Type B pancreatic cell (in vitro differentiated cells): ENCODE measurements at places on chromosomes 11 and 22. TPM values are rescaled to one million over a fixed set of nuclear protein-coding genes. Genes with fewer than 3 reads are reported as not detected.

The CARNS1 gene
- total RNA-seq: 0.31 and 1.5 TPM in 2 replicates

The TRIM48 gene
- total RNA-seq: not detected in 2 replicates

The TUB gene
- total RNA-seq: 11.5 and 28.8 TPM in 2 replicates

The FAM180B gene
- total RNA-seq: 0.43 TPM in 1 of 2 replicates, not detected in the other

The SMIM35 gene
- 0.17 TPM in 1 of 2 replicates, not detected in the other for total RNA-seq

The CALCA gene
- 0.86 and 1.2 TPM in 2 replicates for total RNA-seq

The SCGB1C1 gene
- total RNA-seq: not detected in 2 replicates

The FGF19 gene
- total RNA-seq: 1.7 and 3.5 TPM in 2 replicates

The C22orf15 gene
- 1.7 TPM in 1 of 2 replicates, not detected in the other for total RNA-seq

The TYR gene
- total RNA-seq: 6.2 TPM in 1 of 2 replicates, not detected in the other

The IL10RA gene
- total RNA-seq: 0.48 and 0.62 TPM in 2 replicates

The OR52E8 gene
- not detected in 2 replicates for total RNA-seq

The AMBRA1 gene
- total RNA-seq: 34.5 and 38.8 TPM in 2 replicates
